ENCODE measurements at places on chromosomes 6 and 20.

DNA sequence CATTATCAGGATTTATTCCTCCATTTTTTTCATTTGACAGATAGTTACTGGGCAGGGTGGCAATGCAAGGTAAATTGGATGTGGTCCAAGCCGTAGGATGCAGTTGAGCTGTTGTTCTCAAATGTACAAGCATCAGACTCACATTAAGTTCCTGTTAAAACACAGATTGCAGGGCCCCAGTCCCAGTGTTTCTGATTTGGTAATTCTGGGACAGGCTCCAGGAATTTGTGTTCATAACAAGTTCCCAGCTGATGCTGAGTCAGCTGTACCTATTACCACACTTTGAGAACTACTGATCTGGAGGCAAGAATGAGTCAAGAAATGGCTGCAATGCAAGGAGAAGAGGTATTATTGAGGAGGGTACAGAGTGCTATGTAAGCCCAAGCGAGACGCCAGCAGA lies 11.7 kb downstream of the TMEM244 start:
- DNase-seq = no peak

DNA sequence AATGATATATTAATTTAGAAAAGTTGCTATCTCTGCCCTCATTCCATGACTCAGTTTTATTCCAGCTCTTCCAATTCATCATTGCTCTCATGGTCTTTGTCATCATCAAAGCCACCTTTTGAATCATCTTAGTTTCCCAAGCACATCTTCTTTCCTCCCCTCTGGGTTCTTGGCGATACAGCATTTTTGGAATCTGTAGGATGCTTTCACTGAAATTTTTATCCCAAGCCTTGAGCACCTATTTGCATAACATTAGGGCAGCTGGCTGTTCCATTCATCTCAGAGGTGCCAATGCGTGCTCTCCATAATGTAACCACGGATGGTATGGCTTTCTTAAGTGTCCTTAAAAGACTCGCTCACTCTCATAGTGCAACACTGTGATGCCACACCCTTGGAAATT lies 100.4 kb downstream of the SNX5 start:
- no peak for DNase-seq

GRCh38 chr6:126618639-126619343 lies 278.9 kb downstream of the CENPW start:
- DNase-seq = no peak

- no peak for DNase-seq
Observed at GRCh38 chr20:14142964-14143627, 147.8 kb downstream of the MACROD2 start.

DNA sequence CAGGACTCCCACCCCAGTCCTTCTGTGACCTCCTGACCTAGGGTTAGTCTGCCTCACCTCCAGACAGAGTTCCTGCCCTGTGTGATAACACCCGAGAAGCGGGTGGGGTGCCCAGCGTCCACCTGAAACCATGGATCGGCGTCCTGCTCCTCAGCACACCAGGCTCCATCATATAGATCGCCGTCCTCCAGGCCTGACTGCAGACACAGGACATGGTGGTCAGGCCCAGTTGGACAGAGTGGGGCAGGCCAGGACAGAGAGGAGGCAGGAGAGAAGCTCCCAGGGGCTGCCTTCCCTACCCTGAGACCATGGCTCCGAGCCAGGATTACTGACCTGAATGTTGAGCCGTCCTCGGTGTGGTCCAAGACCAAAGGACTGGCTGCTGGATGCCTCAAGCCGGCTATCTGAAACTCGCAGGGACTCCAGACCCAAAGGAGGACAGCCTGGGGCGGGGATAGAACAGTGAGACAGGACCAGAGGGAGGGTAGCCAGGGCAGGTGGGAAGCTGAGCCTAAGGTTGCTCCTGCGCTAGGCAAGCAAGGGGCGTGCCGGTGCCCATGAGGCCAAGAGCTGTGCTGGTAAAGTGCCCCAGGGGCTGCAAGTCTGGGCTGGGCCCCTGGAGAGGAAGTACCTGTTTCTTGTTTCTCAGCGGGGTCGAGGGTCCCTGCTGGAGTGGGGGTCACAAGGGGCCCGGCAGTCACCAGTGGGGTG lies 2.2 kb downstream of the CPXM1 start:
- no peak for DNase-seq

DNA sequence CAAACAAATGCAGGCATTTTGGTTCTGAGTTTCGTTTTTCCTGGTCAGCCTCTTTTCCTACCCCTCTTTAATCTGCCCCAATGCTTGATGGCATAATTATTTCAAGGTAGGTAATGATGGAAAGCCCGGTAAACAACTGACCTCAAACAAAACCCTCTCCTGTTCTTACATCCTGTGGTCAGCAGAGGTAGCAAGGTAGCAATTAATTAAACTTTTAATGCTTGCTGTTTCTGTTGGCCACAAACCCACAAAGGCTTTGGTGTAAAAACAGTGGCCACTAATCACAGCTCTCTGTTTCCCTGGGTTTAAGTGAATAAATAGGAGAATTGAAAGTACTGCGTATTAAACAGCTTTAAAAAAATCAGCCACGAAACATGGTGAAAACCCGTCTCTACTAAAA lies 261.5 kb upstream of the SOX4 start:
- DNase-seq = no peak

Data from activated CD4-positive, CD25-positive, alpha-beta regulatory T cell treated with anti-CD3 and anti-CD28 coated beads, Interleukin-2, amount 50 U/mL, for 16 hours (primary cell).